Esophagus squamous epithelium (tissue), 5 donors: ENCODE measurements at places on chromosomes 5 and 9.

GRCh38 chr5:147384346-147385193, 125.3 kb downstream of the DPYSL3 start:
- no peak for DNase-seq

DNA sequence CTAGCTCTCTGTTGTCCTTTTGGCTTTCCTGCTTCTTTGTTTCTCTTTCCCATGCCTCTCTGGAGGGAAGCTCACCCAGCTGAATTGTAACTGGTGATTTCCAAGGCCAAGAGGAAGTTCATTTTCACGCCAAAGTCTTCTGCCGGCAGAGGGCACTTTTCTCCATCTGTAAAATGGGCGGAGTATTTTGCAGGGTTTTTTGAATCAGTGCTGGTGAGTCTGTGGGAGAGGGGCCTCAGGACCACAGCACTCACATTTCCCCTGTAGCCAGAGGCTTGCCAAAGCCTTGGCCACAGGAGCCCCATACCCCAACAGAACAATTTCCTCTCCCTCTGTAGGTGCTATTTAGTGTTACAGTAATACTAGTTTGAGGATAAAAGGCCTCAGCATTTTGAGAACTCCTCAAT, 42.3 kb upstream of the MATR3 start:
- no peak for DNase-seq

DNA sequence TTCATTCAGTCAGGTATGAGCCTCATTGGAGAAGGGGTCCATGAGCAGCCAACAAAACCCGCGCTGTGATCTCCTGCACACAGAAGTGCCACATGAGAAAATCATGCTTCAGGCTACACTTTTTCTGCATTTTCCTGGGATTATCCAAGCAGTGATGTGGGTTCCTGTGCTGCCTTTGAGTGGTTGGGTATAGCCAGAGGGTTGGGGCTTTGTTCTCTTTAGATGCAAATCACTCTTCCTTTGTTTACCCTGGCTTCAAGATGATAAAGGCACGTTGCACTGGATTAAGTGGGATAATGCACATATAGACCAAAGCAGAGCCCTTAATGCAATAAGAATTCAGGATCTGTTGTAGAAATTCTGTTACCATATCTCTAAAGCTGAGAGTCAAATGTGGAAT, 18.7 kb downstream of the ECM2 start:
- no peak for DNase-seq

DNA sequence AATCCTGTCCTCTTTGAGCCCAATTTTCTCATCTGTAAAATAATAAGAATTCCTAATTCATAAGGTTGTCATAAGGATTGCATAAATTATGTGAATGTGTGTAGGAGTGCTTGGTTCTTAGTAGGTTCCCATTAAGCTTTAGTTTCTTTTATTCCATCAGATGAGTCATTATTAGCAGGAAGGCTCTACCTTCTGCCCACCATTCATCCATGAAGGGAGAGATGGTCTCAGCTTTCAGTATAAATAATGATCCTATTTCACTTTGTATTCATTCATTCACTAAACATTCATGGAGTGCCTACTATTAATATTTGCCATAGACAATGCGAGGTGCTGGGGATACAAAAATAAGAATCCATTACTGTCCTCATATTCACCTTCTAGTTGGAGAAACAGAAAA, 3.0 kb downstream of the CMYA5 start:
- no peak for DNase-seq

DNA sequence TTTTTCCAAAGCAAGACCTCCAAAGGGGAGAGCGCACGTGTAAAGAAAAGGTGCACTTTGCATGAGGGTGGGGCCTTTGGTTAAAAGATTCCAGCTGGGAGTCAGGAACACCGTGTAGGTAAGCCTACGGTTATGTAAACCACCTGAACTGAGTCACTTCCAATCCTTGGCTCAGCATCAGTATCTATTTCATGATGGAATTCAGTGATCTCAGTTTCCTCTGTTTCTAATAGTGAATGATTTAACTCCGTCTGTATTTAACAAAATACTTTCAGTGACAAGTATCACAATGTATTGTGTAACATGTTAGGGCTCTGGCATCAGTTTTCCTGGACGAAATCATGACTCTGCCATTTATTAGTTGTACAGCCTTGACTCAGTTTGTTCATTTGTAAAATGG, 1.3 kb upstream of the SVEP1 start:
- no peak for DNase-seq

- no peak for DNase-seq
Observed at GRCh38 chr9:12980085-12980851, 205.4 kb downstream of the LURAP1L start.

- no peak for DNase-seq
Observed at GRCh38 chr5:51811883-51812471, 428.7 kb downstream of the ISL1 start.

DNA sequence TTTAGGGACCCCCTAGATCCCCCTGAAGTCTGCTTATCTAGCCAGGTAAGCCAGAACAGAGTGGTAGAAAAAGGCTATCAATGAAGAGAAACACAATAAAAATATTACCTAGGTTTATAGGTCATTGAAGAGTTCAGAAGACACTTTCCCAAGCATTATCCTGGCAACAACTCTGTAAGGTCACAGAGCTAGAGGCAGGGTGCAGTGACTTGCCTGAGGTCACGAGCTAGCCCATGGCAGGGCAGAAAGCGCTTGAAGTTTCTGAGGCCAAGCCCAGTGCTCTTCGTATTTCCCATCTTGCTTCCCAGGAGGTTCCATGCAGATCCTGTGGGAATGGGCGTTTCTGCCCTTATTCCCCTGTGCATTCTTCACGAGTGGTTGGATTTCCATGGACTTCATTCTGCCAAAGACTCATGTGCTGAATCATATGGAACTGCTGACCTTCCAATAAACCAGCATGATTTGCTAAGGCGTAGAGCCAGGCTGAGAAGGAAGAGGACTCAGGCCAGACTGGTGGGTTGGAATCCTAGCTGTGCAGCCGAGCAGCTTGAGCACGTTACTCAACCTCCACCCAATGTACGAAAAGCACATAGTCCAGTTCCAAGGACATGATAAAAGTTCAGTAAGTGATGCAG, 22.1 kb downstream of the TRMO start:
- no peak for DNase-seq

- DNase-seq: no peak
Observed at GRCh38 chr9:83379045-83379444, 159.2 kb downstream of the FRMD3 start.

DNA sequence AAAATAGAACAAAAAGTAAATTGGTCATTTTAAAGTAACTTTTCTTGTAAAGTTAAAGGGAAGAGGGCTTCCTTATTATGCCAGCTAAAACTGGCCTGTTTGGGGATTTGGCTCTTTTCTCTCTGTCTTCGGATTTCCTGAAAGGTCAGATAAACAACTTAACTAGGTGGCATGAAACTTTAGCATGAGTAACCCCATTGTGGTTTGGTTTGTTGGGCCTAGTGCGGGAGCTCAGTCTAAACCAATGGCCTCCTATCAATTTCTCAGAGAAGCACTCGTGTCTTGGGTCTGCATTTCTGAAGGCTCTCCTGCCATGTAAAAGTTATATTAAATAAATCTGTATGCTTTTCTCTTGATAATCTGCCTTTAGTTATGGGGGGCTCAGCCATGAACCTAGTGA, 48.5 kb upstream of the ANKH start:
- DNase-seq: no peak

DNA sequence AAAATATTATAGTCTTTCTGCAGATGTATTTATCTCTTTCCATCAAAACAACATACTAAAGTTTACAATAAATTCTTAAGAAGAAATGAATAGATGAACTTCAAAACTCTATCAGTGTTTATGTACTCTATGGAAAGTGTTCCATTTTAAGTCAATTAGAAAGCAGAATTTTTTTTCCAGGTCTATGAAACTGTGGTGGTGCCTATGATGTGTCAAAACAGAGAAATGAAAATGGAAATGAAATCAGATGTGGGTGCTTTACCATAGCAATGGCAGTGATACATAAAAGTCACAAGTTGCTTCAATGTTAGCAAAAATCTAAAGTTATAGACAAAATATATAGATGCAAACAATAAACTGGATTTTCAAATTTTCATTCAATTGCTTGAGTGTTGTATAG, 97.3 kb downstream of the PTCH1 start:
- DNase-seq: no peak

- no peak for DNase-seq
Observed at GRCh38 chr5:179187229-179187678, 127.1 kb downstream of the ZNF354C start.

- DNase-seq: no peak
Observed at GRCh38 chr9:111179577-111179976, 141.3 kb upstream of the LPAR1 start.

DNA sequence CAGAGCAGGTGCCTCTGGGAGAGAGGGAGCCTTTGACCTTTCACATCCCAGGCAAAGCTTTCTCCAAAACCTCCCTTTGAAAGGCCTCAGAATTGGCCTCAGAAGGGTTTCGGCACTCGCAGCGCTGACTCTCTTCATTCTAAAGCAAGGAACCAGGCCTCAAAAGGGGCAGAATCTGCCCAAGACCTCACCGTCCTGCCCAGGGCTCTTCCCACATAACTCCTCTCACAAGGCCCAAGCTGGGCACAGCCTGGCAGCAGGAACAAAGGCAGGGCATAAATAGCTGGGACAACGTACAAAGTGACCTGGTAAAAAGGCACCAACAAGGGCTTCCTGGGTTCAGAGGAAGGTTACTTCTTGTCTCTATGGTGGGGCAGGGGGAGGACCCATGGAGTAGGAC, 166.3 kb upstream of the FSTL4 start:
- no peak for DNase-seq

GRCh38 chr9:129326061-129327005, 148.3 kb upstream of the IER5L start:
- DNase-seq: no peak

- no peak for DNase-seq
Observed at GRCh38 chr5:2240118-2240904, 357.6 kb upstream of the IRX4 start.

GRCh38 chr9:121368745-121369144, 1.3 kb downstream of the STOM start:
- DNase-seq: no peak

DNA sequence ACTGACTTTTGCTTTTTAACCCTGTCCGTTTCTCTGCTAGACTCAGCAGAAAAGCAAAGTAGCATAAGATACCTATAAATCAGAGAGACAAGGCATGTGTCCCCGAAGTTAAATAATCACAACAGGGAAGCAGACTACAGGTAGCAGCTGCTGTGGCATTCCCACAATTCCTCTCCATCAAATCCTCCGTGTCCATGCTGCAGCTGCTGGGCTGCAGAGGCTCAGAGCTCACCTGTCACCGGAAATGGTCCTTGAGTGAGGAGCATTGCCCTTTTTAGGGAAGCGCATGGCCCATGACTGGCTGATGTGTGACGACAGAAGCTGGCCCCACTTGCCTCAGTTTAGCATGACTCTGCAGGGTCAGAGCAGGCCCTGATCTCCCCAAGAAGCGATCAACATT, 125.0 kb downstream of the MSX2 start:
- no peak for DNase-seq

DNA sequence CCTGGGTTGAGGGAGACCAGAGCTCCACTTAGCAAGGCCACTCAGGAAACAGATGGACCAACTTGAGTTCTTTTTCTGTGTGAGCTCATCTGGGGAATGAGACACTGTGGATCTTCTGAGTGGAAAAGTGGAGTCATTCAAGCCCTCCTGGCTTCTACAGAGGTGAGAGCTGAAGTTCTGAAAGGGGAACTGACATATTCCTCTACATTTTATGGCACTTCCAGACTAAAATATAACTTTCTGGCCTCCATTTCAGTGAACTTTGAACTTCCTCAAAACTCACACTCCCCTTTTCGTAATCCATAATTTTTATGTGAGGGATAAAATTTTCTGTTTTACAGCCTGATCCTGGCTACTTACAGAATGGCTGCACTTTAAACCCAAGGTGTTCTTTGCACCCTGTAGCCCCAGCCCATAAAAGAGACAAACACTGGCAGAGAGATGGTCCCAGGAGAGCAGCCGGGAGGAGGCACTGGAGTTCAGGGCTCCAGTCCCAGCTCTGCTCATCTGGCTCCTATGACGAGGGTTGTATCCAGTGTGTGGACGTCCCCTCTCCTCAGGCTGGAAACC, 10.8 kb downstream of the SPAAR start:
- DNase-seq: no peak

DNA sequence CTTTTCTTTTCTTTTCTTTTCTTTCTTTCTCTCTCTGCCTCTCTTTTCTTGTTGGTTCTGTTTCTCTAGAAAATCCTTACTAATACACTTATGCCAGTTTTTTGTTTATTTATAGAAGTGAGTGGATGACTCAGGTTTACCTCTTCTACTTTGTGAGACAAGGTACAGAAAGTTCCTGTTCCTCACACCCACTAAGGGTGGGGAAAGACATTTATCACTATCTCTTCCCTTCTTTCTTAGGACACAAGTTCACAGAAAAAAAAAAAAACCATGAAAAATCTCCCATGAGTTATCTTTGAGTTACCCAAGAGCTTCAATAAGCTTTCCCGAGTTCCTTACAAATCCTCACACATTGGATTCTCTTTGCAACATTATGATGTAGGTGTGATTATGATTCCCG, 60.9 kb upstream of the CD180 start:
- no peak for DNase-seq

- DNase-seq: no peak
Observed at GRCh38 chr5:39193553-39194465, 25.6 kb downstream of the FYB1 start.

DNA sequence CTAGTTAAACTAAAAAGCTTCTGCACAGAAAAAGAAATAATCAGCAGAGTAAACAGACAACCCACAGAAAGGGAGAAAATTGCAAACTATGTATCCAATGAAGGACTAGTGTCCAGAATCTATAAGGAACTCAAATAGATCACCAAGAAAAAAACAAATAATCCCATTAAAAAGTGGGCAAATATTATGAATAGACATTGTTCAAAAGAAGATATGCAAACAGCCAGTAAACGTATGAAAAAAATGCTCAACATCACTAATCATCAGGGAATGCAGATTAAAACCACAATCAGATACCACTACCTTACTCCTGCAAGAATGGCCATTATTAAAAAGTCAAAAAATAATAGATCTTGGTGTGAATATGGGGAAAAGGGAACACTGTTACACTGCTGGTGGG, 119.9 kb downstream of the FRMD3 start:
- DNase-seq: no peak

DNA sequence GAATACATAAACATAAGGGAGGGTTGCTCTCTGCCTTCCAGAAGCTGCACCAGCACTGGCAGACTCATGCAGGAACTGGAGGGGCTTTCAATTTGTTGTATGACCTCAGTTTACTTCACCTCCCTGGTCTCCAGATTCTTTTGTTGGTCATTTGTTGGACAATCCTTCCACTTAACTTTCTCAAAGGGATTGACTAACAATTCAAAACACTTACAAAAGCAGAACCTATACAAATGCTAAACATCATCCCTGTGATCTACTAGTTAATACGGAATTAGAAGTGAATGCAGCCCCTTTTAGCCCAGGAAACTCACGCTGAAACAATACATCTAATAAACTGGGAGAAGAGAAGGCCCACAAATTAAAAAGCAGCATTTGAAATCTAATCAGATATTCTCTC, 404.6 kb upstream of the BRINP1 start:
- no peak for DNase-seq

GRCh38 chr5:91423871-91424270, 40.8 kb upstream of the ARRDC3 start:
- no peak for DNase-seq
